ENCODE measurements at places on chromosomes 11 and 22.

DNA sequence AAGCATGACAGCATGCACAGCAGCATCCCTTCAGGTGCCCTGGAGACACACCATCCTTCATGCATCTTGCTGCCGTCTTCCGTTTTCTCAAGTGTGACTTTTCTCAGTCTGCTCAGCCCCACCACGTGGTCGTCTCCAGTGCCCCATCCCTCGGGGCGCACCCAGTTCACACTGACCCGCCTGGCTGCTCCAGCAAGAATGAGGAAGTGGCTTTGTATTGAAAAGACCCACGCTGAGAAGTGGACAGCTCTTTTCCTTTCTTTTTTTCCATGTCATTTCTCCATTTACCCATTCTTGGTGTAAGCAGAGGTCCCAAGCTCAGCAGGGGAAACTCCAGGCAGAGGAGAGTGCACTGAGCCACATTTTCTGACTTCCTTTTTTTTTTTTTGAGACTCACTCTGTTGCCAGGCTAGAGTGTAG is 14.5 kb downstream of the SERPINH1 start:
- DNase-seq = no peak

- no peak for DNase-seq
Observed at GRCh38 chr11:73269459-73270015, 2.6 kb upstream of the P2RY6 start.

DNA sequence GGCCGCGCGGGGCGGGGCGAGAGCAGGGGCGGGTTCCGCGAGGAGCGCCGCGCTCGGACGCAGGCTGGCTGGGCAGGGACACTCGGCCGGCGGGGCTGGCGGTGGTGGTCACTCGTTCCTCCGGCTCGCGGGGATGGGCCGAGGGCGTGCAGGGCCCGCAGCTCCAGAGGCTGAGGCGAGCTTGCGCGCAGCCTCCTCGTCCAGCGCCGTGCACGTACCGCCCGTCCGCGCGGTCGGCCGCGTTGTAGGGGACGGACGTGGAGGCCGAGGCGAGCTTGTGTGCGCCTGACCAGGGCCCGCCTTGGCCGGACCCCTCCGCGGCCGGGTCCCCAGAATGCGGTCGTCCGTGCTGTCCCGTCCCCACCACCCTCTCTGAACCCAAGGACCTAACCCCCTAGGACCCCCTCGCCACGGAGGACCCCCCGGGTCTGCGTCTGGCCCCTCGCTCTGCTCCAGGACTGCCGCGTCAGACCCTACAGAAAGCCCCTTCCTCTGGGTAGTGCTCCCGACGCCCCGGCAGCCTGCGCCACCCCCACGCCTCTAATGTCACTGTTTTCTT is 569 bp upstream of the YPEL1 start:
- no peak for DNase-seq

- no peak for DNase-seq
Observed at GRCh38 chr11:108670451-108670850, 5.6 kb downstream of the DDX10 start.

DNA sequence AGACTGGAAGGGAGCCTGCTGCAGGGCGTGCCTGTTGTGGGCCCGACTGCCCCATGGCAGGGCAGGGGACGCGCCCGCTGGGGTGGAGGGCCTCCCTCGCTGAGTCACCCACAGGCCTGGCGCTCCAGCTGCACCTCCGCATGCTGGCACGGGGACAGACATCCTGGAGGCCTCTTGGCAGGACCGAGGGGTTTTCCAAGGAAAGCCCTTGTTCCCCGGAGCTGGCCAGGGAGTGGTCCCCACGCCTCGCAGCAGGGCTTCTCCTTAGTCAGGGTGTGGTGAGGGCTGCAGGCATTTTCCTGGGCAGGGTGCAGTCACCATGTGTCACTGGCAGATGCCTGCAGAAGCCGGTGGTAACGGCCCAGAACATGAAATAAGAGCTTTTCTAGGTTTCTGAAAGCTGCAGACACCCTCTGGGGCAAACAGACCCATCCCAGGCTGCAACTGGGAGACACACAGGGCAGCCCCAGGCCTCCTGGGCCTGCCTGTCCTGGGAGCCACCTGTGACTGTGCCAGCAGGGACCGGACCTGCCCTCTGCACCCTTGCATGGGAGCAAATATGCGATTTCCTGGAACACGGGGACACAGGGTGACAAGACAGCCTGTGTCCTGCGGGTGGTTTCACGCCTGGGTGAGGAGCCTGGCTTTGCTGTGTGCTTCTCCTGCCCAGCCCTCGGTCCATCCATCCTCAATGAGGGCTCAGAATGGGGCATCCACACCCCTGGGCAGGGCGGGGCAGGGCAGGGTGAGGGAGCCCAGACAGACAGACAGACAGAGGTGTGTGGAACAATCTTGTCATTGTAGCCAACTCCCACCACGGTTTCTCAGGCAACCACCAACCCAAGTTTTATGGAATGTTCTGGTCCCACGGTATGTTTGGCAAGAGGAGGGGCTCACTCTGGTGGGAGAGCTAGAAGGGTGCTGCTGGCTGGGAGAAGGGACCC is 43.2 kb upstream of the FADD start:
- DNase-seq = no peak

DNA sequence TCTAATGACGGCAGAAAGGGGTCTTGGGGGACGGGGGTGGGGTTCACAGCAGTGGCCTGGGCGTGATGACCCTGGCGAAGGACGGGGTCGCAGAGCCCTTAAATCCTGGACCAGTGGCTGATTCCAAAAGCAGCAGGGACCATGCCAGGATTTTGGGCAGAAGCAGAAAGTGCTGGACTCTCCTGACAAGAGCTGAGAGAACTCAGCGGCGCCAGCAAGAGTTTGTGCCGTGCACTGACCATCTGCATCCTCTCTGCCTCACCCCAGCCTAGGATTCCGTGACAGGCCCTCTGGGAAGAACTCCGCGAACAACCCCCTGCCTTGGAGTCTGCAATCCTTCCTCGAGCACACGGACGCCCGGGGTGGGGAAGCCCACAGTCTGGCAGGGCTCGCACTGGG is 644 bp upstream of the NDUFV1 start:
- DNase-seq = no peak

GRCh38 chr11:83736684-83737083 is 450.5 kb upstream of the CCDC90B start:
- no peak for DNase-seq

- DNase-seq = no peak
Observed at GRCh38 chr11:5367448-5368074, 16.1 kb upstream of the OR51M1 start.

Data from activated effector memory CD4-positive, alpha-beta T cell treated with Interleukin-2 at 50 U/mL for 16 hours (primary cell).